ENCODE measurements at places on chromosomes 16 and 17.
A peak's percentile ranks its signal among the peaks of the same experiment; 100 is the strongest.

GRCh38 chr17:47200325-47200664, 8.9 kb upstream of the MYL4 start:
- no peak for DNase-seq

DNA sequence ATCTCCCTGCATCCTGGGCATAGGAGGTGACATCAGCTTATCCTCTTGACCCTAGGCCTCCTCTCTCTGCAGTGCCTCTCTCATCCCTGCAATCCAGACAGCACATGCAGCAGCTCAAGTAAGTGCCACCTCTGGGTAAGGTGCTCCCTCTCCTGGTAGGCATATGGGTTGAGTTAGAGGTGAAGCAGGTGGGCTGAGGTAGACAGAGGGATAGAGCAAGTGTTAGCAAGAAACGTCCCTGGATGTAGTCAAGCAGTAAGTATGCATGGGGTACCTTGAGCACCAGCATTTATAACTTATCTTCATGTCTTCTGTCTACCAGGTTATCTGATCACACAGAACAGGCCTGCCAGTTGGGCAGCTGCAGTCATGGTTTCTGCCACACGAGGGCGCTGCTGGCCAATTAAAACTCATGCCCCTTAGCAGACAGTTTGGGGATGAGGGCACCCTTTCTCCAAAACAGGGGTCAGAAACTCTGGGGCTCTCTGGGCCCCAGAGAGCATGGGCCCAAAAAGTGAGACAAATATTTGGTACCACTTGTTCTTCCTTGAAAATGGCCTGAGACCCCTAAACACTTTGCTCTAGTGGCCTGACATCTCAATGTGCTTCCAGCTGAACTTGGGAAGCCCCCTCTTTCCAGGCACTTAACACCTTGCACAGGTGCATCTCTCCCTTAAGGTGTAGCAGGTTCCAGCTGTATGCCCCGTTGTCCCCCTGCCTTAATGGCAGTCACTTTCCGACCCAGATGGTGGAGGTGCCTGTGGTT, 59.8 kb downstream of the NEUROD2 start:
- peak; percentile 22 for DNase-seq

- DNase-seq, result no peak
Observed at GRCh38 chr17:76384987-76385891, 830 bp downstream of the SPHK1 start.

DNA sequence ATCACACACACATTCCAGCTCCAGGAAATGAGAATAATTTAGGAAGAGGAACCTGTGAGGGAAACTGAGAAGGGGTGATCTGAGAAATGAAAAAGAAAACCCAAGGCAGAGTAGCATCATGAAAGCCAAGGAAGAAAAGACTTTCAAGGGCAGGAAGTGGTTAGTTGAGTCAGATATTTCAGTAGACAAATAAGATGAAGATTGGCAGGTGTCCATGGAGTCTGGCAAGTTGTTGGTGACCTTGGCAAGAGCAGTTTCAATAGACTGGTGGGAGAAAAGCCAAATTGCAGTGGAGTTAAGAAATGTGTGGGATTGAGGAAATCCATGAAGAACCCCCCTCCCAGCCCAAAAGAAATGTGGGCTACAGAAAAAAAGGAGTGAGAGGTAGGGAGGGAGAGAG, 10.7 kb downstream of the GNAO1 start:
- no peak for DNase-seq

GRCh38 chr17:9676820-9677310, 31.5 kb downstream of the USP43 start:
- no peak for DNase-seq

DNA sequence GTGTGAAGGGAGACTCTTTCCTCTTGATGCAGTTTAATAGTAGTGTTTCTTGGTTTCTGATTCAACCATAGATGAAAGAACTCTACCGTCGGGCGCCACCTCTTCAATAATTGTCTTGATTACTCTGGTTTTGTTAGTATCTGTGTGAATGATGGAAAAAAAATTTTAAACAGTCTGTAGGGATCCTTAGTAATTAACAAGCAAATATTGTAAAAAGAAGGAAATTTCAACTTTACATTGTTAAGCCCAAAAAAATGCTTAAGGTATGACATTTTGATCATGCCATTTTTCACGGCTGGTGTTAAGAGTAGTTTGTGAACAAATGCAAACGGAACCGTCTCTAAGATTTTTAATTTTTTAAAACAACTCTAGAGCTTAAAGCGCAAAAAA, 4.1 kb downstream of the KRT10 start:
- no peak for DNase-seq

- no peak for DNase-seq
Observed at GRCh38 chr17:31439716-31440115, 48.2 kb downstream of the RAB11FIP4 start.

DNA sequence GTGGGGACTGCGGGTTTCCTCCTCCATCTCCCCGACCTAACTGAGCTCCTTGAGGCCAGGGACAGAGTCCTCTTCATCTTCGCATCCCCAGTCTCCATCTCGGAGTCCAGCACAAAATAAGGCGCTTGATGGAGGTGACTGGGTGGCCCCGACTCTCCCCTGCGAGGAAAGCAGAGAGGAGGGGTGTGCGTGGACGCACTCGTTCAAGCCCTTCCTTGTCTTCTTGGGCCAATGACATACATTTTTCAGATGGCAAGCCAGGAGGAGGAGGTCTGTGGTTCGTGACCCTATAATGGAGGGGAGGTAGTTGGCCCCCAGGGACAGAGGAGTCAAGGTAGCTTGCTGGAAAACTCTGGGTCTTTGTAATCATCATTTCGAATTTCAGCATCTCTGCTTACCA, 17.2 kb downstream of the CRISPLD2 start:
- no peak for DNase-seq

DNA sequence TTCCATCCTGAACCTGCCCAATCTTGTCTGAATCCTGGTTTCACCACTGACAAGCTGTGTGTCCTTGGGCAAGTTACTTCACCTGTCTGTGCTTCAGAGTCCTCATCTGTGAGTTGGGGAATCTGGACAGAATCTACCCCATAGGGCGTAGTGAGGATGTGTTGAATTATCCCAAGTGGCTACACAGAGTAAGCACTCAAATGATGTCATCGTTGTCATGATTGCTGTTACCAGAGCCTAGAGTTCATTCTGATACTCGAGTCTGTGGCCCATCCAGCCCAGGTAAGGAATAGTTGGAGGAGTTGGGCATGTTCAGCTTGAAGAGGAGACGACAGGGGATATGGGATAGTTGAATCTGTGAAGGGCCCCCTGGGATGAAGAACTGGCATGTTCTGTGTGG, 45.9 kb downstream of the MAPT start:
- DNase-seq, result no peak

GRCh38 chr17:47669081-47669480, 19.4 kb downstream of the KPNB1 start:
- DNase-seq, result no peak

DNA sequence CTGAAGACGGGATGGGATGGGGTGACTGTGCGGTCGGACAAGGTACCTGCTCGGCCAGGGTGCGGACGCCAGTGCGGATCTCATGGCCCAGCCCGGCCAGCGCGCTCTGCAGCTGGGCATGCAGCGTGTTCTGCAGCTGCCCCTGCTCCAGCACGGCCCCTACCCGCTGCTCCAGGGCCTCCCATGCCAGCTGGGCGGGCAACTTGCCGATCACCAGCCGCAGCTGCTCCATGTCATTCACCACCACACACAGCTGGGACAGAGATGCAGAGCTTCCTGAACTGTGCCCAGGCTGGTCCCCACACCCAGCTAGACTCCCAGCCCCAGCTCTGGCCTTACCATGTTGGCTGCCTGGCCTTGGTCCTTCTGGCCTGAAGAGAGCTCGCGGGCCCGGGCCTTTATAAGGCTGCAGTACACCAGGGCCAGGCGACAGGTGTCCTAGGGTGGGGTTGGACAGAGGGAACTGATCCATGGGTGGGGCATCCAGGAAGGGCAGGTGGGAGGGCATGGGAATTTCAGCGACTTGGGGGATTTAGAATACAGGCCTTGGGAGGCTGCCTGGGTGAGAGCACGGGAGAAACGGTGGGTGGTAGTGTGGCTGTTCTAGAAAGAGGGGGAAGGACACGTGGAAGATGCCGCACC, 9.8 kb downstream of the UNC13D start:
- no peak for DNase-seq

GRCh38 chr17:56284482-56284881, 131.2 kb downstream of the ANKFN1 start:
- DNase-seq, result no peak

DNA sequence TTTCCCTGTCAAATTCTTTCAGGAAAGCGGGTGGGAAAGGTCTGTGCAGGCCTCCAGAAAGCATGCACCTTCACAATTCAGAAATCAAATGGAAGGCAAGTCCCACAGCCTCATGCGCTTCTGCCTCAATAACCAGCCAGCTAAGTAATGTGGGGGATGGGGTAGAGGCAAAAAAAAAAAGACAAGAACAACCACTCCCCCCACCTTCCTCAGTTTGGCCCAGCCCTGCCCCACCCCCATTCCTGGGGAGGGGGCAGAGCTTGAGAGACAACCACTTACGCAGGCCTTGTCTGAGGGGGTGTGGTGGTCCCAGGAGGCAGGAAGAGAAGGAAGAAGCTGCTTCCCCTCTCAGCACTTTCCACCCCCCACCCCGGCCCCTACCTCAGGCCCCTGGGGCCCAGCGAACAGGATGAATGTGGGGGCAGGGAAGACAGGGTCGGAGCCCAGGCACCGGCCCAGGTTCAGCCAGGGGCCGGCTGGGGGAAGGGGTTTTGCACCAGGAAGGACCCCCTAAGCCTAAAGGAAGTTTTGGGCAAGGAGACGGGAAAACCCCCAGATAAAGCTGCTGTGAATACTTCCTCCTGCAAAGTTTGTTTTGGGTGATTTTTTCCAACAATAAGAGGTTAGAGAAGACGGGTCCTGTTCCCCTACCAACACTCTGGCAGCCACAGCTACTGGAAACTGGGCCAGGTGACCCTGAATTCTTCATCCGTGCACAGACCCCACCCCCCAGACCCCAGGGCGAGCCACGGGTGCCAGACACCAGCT, 1.2 kb downstream of the JUP start:
- no peak for DNase-seq

DNA sequence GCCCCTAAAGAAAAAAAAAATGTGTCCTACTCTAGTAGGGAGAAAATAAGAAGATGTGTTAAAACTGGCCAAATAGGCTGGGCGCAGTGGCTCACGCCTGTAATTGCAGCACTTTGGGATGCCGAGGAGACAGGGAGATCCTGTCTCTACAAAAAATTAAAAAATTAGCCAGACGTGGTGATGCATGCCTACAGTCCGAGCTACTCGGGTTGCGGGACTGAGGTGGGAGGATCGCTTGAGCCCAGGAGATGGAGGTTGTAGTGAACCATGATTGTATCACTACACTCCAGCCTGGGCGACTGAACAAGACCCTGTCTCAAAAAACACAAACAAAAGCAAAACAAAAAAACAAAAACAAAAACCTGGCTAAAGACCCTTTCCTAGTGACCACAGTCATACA, 15.9 kb downstream of the ZFHX3 start:
- DNase-seq, result no peak

GRCh38 chr16:5001571-5001970, 32.2 kb downstream of the NAGPA start:
- no peak for DNase-seq

DNA sequence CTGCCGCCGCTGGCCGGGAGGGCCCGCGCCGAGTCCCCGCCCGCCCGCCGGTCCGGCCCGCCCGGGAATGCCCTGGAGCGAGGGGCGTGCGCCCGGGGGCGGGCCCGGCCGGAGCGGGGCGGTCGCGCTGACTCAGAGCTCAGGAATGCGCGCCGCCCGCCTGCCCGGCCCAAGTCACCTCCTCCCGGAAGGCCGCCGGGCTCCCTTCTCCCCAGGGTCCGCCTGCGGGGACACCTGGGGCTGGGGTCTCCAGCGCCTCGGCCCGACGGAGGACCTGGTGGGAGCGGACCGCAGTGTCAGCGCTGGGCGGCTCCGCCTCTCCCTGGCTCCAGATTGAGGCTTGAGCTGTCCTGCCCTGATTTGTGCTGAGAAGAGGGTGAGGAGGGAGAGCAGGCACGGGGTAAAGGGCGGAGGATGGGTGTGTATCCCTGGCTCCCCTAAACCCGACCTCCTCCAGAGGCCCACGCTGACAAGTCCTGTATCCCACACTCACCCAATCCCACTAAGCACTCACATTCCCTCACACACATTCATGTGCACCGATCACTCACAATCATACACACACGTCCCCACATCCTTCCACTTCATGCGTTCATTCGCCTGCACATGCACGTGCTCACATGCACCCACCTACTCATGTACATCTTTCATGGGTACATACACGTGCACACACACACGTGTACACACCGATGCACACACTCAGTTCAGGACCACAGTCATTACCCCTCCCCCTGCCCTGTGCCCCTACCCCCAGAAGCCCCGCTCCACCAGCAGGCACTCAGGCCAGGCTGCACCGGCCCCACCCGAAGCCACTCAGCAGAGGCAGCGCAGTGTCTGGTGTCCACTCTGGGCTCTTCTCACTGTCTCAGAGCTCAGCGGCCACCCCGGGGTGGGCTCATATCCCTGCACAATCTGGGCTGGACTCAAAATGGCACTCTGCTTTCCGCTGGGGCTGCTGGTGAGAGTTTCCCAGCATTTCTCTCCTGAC, at the start of gene RHBDF1:
Gene RHBDF1, minus strand, starts transcription at position 71 of the 988 bp plus-strand sequence. CDS start 7,616 bp downstream, outside the sequence.
- no peak for DNase-seq

- no peak for DNase-seq
Observed at GRCh38 chr17:79970576-79971068, 65.0 kb downstream of the TBC1D16 start.

- DNase-seq, result no peak
Observed at GRCh38 chr16:54373534-54374520, 87.2 kb upstream of the IRX3 start.

- DNase-seq, result no peak
Observed at GRCh38 chr17:45325810-45326209, 9.0 kb upstream of the MAP3K14 start.

- peak; percentile 98 for DNase-seq
Observed at GRCh38 chr17:73760439-73760758, 116.2 kb upstream of the SDK2 start.

DNA sequence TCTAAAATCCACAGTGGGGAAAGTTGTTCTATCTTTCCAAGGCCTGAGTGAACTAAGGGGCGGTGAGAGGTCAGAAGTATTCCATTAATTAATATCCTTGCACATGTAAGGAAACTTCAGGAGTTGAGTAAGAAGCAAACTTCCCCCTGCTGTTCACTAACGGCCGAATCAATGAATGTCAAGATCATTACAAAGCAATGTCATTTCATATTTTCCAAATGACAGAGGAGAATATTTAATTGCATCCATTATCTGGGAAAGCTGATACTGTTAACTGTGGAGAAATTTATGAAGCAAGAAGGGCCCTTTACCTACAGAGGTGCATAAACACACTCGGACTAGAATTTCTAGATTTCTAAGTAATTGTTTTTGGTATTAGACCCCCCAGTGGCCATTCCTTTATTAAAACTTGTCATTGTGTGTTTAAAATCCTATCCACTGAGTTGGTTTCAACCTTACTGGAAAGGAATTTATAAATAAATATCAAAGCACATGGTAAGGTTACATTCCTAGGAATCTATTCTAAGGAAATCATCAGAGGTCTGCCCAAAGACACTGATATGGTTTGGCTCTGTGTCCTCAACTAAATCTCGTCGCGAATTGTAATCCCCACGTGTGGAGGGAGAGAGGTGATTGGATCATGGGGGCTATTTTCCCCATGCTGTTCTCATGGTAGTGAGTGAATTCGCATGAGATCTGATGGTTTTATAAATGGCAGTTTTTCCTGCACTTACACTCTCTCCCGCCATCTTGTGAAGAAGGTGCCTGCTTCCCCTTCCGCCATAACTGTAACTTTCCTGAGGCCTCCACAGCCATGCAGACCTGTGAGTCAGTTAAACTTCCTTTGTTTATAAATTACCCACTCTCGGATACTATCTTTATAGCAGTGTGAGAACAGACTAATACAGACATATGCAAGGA, 20.4 kb upstream of the SMURF2 start:
- DNase-seq, result no peak

- DNase-seq, result no peak
Observed at GRCh38 chr17:16379654-16380053, 1.2 kb upstream of the UBB start.

Measured in NCI-H510A (cell line).